Ascending aorta (tissue), 2 donors: ENCODE measurements at places on chromosomes 5 and 9. TPM values are rescaled to one million over a fixed set of nuclear protein-coding genes. Genes with fewer than 3 reads are reported as not detected.

DNA sequence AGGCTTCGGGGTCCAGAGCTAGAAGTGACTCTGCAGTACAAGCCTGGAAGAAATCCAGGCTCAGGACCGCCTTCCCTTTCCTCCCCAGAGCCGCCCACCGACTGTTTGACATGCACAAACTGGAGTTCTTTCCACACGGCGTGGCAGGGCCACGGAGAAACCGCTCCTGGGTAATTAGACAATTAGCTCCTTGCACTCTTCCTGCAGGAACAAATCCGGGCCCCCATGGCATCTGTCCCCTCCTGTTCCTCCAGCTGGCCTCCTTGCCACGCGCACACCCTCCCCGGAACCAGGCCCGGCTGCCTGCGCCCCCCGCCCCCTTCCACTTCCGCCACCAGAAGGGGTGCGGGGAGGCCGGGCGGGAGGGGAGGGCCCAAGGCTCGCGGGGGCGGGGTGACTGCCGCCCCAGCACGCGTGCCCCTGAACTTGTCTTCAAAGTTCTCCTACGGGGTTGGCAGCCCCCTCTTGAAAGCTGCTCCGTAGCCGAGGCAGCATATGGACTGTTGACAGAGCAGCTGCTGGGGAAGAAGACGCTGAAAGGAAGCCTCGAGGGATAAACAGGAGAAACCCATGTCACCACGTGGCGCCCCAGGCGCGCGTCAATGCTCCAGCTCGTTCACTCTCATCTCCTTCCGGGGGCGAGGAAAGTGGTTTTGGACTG is 74.3 kb downstream of the SEC61B start:
- DNase-seq, result no peak

DNA sequence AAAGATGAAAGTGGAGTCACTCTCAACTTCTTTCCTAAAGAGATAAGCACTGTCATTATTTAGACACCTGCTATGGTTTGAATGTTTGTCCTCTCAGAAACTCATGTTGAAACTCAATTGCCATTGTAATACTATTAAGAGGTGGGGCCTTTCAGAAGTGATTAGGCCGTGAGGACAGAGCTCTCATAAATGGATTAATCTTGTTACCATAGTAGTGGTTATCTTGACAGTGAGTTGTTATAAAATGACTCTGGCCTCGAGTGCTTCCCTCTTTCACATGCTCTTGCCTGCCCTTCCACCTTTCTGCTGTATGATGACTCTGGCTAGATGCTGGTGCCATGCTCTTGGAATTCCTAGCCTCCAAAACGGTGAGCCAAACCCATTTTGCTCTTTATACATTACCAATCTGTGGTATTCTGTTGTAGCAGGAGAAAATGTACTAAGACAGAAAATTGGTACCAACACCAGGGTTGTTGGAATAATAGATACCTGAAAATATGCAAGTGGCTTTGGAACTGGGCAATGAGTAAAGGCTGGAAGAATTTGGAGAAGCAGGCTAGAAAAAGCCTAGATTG is 38.0 kb downstream of the GDA start:
- no peak for DNase-seq

GRCh38 chr5:148416416-148416815 is 32.7 kb downstream of the FBXO38 start:
- DNase-seq, result no peak

GHR gene
- total RNA-seq, result 6.4 TPM
